SW 1271 (cell line): ENCODE measurements at places on chromosomes 13 and 19.
A peak's percentile ranks its signal among the peaks of the same experiment; 100 is the strongest.

DNA sequence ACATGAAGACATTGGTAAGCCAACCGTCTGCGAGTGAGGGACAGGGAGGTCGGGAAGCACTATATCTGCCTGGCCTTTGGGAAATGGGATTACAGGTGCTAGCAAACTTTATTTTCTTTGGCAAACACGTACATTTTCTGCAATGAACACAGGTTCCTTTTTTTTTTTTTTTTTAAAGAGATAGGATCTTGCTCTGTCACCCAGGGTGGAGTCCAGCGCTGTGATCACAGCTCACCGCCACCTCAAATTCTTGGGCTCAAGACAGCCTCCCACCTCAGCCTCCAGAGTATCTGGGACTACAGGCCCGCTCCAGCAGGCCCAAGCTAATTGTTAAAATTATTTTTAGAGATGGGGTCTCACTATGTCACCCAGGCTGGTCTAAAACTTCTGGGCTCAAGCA is 24.2 kb downstream of the ELAVL1 start:
- no peak for DNase-seq

GRCh38 chr19:51031880-51032225 is 2.9 kb downstream of the KLK12 start:
- no peak for DNase-seq

GRCh38 chr13:40958655-40959054 is 60.5 kb downstream of the ELF1 start:
- DNase-seq, result no peak

DNA sequence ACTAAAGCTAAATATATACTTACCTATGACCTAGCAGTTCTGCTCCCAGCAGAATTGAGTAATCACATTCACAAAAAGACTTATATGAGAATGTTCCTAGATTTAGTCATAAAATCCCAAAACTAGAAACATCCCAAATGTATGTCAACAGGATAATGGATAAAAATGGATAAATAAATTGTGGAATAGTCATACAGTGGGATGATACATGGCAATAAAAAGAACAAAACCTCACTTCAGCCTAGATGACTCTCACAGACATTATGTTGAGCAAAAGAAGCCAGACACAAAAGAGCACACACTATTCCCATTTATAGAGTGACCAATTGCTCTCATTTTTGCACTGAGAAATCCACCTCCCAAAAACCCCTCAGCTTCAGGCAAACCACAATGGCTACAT is 352.4 kb upstream of the HTR2A start:
- DNase-seq, result no peak

- DNase-seq, result no peak
Observed at GRCh38 chr13:103140001-103140671, 73.9 kb upstream of the SLC10A2 start.

GRCh38 chr19:570937-571565 is 1.3 kb upstream of the BSG start:
- DNase-seq, result peak; percentile 82

DNA sequence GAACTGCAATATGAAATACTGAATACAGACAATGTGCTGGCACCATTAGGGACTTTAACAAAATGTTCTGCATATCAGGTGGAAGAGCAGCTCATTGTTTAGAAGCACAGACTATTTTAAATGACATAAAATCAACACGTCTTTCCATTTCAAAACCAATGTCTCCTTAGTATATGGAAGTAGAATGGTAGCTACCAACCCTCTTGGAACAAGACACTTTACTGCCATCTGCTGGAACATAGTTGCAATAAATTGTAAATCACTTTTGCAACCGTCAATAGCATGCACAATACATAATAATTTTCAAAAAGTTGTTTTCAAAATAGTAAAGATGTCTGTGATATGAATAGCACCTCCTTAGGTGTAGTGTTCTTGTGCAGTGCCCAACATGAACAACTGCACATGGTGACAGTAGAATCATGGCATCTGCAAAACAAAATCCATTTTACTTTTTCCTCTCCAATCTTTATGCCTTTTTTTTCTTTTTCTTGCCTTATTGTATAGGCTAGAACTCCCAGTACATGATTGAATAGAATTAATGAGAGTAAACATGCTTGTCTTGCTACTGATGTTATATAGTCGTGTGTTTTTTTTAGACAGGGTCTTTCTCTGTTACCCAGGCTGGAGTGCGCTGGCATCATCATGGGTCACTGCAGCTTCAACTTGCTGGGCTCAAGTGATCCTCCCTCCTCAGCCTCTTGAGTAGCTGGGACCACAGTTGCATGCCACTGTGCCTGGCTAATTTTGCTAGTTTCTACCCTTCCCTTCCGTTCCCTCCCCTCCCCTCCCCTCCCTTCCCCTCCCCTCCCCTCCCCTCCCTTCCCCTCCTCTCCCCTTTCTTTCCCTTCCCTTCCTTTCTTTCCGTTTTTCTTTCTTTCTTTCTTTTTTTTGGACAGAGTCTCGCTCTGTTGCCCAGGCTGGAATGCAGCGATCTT is 7.8 kb upstream of the LYPD5 start:
- DNase-seq, result peak; percentile 48

DNA sequence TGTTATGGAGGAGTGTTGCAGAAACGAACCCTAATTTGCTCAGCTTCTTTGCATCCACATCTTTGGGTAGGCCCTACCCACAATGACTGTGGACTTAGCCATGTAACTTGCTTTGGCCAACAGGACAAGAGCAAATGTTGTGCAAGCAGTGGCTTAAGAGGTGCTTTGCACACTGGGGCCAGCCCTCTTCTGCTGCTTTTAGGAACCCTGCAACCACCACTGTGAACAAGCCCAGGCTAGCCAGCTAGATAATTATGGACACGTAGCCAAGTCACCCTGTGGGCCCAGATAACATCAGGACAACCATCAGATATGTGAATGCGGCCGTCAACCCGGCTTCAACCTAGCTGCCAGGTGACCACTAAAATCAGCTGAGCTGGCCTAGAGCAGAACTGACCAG is 17.1 kb downstream of the C19orf47 start:
- no peak for DNase-seq

DNA sequence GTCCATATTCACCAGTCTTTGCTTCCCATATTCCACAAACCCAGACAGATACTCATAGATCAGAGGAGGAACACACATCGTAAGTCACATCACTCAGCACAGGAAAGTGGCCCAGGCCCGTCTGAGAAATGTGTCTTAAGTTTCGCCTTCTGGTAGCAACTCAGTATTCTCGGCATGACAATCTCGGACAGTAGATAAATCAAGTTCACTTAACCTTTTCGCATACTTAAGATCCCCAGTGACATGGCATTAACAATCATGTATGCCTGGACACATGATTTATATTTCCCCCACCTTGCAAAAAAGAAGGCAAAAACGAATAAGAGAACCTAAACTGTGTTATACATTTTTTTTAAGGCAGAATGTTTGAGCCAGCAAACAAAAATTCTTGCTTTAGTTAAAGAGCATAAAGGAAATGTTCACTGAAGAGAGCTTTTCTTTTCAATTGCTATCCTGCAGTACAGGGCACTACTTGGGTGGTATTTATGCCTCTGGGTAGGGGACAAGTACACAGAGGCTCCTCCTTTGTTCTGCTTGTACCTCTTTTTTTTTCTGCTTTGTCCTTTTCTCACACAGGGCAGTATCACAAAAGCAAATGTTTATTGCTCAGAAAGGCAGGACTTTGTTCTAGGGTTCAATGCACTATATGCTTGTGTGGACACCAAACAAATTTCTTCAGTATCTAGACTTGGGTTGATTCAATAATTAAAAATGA is 360.6 kb downstream of the TDRD3 start:
- DNase-seq, result no peak

DNA sequence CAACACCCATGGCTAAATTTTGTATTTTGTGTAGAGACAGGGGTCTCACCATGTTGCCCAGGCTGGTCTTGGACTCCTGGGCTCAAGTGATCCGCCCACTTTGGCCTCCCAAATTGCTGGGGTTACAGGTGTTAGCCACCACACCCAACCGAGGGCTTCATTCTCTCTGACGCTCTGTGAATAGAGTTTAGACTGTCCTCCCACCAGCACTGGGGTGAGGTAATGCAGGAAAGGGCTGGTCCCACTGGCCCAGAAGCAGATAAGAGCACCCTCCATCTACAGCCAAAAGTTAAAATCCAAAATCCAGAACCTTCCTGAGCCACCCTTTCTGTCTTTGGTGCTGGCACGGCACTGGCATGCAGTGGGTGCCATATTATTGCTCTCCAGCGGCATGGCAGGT is 31.8 kb upstream of the HOMER3 start:
- DNase-seq, result no peak

DNA sequence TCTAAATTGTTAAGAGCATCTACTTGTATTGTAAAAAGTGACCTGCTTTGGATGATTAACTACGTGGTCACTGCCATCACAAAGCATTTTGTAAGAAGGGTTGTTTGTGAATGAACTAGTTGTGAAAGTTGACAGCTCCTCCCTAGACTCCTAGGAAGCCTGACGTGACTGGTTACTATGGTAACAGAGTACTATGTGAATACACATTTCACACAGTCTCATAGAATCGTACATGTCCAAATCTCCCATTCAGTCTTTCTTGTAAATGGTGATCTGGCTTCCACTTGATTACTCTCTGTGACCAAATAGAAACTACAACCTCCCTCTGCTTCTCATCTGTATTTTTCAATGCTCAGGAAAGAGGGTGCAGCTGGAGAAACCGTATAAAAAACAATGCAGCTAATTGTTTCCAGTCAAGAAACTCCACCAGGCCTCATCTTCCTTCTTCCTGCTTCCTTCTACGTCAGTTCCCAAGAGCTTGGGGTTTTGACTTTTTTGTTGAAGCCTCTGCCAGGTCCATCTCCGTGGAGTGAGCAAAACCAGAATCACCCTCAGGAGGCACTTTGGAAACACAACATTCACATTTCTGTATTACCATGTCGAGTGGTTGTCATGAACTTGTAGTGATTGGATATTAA is 83.4 kb downstream of the GPC6 start:
- DNase-seq, result no peak

- no peak for DNase-seq
Observed at GRCh38 chr19:3826163-3826562, 40.0 kb upstream of the MATK start.

GRCh38 chr19:3176715-3177501 is 1.7 kb upstream of the S1PR4 start:
- peak; percentile 33 for DNase-seq

DNA sequence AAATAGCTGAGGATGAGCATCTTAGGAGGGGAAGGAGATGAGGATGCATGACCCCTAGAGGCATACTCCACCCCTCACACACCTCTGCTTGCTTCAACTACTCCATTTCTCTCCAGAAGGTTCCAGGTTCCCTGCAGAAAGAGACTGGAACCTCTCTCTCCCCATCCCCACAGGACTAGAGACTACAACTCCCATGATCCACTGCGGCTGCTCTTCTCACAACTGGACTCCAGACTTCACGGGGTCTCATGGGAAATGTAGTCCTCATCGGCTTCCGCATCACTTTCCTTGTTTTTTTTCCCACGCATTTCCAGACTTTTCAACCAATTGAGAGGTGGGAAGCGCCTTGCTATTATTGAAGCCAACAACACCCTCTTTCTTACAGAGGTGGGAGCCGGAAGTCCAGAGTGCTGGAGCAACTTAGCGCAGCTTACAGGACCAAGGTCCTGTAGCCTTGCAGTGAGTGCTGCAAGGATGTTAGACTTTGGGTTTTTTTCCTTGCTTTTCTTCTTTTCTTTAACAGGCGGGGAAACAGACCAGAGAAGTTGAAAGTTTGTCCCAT is 13.9 kb upstream of the CACNG6 start:
- DNase-seq, result peak; percentile 89

GRCh38 chr13:41241626-41242025 is 21.8 kb downstream of the MTRF1 start:
- no peak for DNase-seq
